Sigmoid colon (tissue), 7 donors: ENCODE measurements at places on chromosomes 13 and 19. TPM values are rescaled to one million over a fixed set of nuclear protein-coding genes. Genes with fewer than 3 reads are reported as not detected.

DNA sequence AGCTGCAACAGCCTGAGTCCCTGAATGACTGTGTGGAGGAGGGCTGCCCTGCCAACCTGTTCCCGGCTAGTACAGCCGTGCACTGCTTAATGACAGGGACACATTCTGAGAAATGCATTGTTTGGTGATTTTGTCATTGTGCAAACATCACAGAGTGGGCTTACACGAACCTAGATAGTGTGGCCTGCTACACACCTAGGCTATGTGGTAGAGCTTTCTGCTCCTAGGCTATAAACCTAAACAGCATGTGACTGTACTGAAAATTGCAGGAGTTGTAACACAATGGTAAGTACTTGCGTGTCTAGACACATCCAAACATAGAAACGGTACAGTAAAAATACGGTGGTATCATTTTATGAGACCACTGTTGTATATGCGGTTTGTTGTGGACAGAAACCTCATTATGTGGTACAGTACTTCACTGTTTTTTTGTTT lies 35.0 kb downstream of the VASP start:
- DNase-seq = no peak

DNA sequence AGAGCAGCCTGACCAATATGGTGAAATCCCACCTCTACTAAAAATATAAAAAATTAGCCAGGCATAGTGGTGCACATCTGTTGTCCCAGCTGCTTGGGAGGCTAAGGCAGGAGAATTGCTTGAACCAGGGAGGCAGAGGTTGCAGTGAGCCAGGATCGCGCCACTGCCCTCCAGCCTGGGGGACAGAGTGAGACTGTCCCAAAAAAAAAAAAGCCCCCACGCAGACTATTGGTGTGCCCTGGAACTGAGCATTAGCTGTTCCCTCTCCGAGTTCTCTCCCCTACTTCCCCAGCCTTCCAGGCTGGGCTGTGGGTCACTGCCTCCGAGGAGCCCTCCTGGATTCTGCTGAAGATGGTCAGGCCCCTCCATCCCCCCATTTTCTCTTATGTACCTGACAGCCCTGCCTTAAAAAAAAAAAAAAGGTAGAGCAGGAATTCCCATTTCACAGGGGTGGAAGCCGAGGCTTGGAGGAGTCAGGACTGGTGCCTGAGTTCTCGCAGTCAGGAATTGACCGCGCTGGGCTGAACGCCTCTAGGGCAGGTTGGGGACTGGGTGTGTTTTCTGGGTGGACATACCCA lies 1.9 kb downstream of the ADAT3 start:
- no peak for DNase-seq

DNA sequence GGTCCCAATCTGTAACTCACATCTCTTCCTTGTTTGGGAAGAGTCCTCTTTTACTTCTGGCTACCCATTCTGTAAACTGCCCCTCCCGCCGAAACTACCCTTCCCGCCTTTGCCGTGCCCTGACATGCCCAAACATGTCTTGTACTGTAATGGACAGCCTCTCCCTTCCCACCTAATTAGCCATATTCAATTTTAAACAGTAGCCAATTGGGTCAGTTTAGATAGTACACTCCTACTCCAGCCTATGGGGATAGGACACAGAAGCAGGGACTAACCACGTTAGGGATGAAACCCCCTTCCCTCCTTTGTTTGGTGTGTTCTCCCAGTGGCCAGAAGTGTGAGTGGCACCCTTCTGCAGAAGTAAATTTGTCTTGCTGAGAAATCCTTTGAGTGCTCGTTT lies 34.2 kb downstream of the SACS start:
- no peak for DNase-seq

The ZNF223 gene
- 4.7 TPM for total RNA-seq

DNA sequence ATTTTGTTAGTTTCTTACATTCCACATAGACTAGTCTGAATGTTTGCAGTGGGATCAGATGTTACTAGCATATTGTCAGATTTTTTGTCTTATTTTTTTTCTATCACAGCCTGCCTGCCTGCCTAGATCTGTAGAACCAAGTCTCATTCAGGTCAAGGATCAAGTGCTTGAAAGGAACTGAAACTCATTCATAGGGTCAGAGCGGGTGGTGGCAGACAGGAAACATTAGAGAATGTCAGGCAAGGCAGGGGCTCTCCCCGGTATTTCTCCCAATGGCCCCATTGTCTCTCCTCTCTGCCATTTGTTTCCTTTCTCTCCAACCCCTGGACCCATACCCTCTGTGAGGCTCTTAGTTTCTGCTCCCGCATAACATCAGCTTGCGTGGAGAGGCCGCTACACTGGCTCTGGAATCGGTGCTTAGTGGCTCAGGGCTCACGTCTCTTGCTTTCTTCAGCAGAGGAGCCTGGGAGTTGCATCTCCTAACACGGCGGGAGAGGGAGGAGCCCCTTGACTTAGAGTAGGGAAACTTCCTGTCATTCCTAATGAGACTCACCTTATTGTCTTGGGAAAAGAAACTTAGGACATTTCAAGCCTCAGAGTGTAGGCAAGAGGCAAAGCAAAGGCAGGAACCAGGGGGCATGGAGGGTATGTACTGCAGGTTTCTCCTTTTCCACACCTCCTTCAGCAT lies 35.6 kb upstream of the SPATA13 start:
- no peak for DNase-seq

DNA sequence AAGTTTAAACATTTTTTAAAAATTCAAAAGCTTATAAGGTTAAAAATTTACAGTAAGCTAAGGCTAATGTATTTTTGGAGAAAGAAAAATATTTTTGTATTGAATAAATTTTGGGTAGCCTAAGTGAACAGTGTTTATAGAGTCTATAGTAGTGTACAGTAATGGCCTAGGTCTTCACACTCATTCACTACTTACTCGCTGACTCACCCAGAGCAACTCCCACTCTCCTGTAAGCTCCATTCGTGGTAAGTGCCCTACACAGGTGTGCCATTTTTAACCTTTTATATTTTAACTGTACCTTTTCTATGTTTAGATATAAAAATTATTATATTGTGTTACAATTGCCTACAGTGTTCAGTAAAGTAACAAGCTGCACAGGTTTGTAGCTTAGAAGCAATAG lies 96.6 kb upstream of the FREM2 start:
- DNase-seq = no peak

The ZNF415 gene
- 10.7 TPM for total RNA-seq

GRCh38 chr19:3275583-3276340 lies 51.3 kb downstream of the CELF5 start:
- DNase-seq = no peak

The ZNF177 gene
- 3.0 TPM for total RNA-seq

DNA sequence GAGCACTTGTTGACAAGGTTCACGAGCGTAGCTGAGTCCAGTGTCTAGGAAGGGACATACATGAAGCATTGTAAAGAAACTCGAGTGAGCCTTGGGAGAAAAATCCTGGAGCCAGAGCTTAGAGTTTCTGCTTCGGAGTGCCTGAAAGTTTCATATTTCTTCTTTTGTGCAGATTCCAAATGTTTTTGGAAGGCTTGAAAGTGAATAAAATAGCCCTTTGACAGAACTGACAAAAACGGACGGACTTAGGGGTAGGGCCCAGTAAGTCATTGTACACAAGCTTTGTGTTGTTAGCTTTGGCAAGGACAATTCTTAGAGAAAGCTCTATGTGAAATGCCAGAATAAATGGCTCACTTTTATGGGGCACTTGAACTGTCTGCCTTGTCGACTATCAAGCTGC lies 2.8 kb downstream of the RNF113B start:
- DNase-seq = no peak

The SERP2 gene
- 7.7 TPM for total RNA-seq

DNA sequence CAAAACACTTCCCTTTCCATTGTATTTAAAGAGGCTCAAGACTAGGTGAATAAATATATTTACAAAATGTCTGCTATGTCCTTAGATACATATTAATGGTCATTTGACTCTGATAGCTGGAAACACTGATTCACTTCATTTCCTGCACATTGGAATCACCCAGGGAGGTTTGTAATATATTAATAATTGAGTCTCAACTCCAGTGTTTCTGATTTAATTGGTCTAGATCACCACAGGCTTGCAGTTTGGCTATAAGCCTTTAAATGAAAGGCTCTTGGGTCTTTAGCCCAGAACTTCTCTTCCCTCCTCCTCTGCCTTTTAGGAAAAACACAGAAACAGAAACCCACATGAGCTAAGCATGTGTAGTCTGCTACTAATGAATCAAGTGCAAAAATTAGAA lies 378.0 kb downstream of the TBC1D4 start:
- no peak for DNase-seq

DNA sequence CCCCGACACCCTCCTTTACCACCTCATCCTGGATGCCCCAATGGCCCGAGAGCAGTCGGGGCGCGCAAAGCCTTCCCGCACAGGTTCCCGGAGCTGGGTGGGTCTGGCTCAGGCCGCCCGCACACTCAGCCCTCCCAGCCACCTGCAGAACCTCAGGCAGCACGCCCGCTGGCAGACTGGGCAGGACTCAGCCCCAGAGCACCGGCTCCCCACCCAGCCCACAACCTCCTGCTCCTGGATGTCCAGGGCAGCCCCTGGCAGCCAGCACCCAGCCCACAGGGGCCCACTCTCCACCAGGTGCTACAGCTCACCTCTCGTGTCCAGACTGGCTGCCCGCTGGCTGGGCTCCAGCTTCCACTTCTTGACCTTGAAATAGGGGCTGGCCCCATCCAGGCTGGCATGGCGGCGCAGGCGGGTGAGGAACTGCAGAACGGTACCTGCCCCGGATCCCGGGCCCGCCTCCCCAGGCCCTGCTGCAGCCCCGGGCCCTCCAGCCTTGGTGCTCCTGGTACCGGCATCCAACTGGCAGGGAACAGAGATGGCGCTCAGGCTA lies 4.6 kb downstream of the CBARP start:
- no peak for DNase-seq

DNA sequence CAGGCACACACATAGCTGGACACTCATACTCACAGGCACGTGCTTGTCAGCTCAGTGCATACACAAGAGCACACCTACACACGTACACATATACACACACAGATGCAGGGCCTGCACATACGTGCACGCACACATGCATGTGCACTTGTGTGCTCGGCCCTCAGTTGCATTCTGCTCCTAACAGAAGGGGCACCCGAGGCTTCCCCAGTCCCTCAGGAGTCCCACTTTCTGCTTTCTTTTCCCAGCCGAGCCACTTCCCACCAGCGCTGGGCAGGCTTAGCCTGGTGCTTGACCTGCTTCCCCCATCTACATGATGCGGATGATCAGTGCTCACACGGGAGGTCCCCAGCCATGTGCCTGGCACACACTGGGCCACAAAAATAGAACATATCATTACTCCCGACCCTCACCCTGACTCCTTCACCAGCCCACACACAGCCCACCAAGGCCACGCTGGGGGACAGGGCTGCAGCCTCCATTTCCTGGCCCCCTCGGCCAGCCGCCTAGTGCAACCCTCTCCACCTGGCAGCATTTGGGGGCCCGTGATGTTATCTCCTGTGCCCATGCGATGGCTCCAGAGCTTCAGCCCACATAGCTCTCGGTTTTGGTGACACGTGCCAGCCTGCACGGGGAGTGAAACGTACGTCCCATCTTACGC lies 125.2 kb upstream of the SPACA7 start:
- DNase-seq = no peak

GRCh38 chr19:56167064-56167578 lies 8.7 kb upstream of the GALP start:
- no peak for DNase-seq
